ENCODE measurements at places on chromosomes 4 and X. TPM values are rescaled to one million over a fixed set of nuclear protein-coding genes. Genes with fewer than 3 reads are reported as not detected.

CYBB gene
- not detected for total RNA-seq

AFP gene
- total RNA-seq, result 8.6 TPM

STS gene
- 4.6 TPM for total RNA-seq

PPP1R2C gene
- total RNA-seq, result not detected

CCSER1 gene
- total RNA-seq, result 2.2 TPM

GYG2 gene
- total RNA-seq, result 16.3 TPM

FAM199X gene
- 27.5 TPM for total RNA-seq

ADGRL3 gene
- 29.6 TPM for total RNA-seq

HTRA3 gene
- 35.2 TPM for total RNA-seq

CTAG2 gene
- not detected for total RNA-seq

ETDB gene
- total RNA-seq, result not detected

WAS gene
- 1.1 TPM for total RNA-seq

HHIP gene
- 4.0 TPM for total RNA-seq

SLC25A31 gene
- total RNA-seq, result not detected

FHDC1 gene
- 1.7 TPM for total RNA-seq
